ENCODE measurements at places on chromosomes 7 and 10. TPM values are rescaled to one million over a fixed set of nuclear protein-coding genes. Genes with fewer than 3 reads are reported as not detected.

Gene SLC26A3
- total RNA-seq = not detected

Gene NKX1-2
- not detected for total RNA-seq

GRCh38 chr7:82723411-82723810 lies 279.8 kb upstream of the CACNA2D1 start:
- no peaks in the 10 kb centered on the region for H3K27me3 ChIP-seq
- no peak for DNase-seq
- no peaks in the 10 kb centered on the region for H3K36me3 ChIP-seq
- H3K27ac ChIP-seq = no peak overlapping the region
- no peaks in the 10 kb centered on the region for H3K4me1 ChIP-seq
- no peak overlapping the region for H3K4me3 ChIP-seq

Gene ACTA2
- total RNA-seq = 11.0 TPM

GRCh38 chr10:12073526-12073925 lies 4.8 kb downstream of the DHTKD1 start:
- H3K4me1 ChIP-seq = peaks cover 13% of the 10 kb centered on the region
- H3K4me3 ChIP-seq = no peak overlapping the region
- H3K27me3 ChIP-seq = no peaks in the 10 kb centered on the region
- DNase-seq = no peak

GRCh38 chr7:100570954-100571828 lies 2.5 kb downstream of the SAP25 start:
- no peak overlapping the region for H3K27ac ChIP-seq
- DNase-seq = no peak
- peak overlapping the region; percentile 30 for H3K4me3 ChIP-seq
- peaks cover 6% of the 10 kb centered on the region for H3K36me3 ChIP-seq

DNA sequence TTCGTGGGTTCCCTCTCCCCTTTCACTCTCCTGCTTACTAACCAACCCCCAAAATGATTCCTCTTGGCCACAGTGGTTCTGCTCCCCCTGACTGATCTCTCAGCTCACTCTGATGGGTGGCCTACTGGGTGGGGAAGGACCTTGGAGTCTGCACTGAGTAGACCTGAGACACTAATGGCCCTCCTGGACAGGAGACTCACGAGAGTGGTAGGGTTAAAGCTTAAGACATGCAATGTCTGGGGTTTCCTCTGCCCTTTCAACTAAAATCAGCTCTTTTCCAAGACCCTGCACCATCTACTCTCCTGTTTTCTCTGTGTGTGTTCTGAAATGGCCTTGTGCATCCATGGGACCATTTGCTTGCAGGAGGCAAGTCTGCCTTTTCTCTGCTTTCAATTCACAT lies 631.4 kb downstream of the ACTR3B start:
- H3K4me3 ChIP-seq = no peak overlapping the region
- H3K27me3 ChIP-seq = no peaks in the 10 kb centered on the region
- no peak overlapping the region for H3K27ac ChIP-seq
- no peak for DNase-seq
- H3K36me3 ChIP-seq = no peaks in the 10 kb centered on the region

All from activated naive CD8-positive, alpha-beta T cell treated with anti-CD3 and anti-CD28 coated beads, Interleukin-2, amount 10 ng/mL, durations not matched to agents 7 days and 5 days (primary cell).